ENCODE measurements at places on chromosomes 6 and 20. TPM values are rescaled to one million over a fixed set of nuclear protein-coding genes. Genes with fewer than 3 reads are reported as not detected.

- no peak for DNase-seq
Measured at GRCh38 chr6:119137194-119138072, 59.0 kb upstream of the FAM184A start.

DNA sequence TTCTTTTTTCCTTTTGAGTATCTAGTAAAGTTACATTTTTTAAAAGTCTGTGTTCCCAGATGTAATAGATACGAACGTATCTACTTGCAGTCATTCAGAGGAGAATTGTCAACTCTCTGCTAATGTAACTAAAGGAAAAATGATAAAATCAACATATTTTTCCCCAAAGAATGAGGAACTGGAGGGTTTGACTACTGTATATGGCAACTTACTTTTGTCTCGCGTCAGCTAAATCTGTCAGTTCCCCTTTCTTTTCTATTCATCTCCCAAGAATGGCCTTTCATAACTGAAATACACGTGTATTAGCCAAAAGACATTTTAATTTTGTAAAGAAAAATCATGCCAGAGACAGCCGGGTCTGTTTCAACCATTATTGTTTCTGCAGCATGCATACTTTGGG, 5.4 kb downstream of the EYA2 start:
- no peak for DNase-seq

- no peak for DNase-seq
Measured at GRCh38 chr6:158416883-158417759, 104.9 kb downstream of the TULP4 start.

The EPPIN gene
- not detected for total RNA-seq

The SLCO4A1 gene
- 23.8 TPM for total RNA-seq

GRCh38 chr20:42295592-42295991, 677.4 kb upstream of the CHD6 start:
- DNase-seq: no peak

The HLA-DMA gene
- 0.71 TPM for total RNA-seq

The RARS2 gene
- 80.1 TPM for total RNA-seq

DNA sequence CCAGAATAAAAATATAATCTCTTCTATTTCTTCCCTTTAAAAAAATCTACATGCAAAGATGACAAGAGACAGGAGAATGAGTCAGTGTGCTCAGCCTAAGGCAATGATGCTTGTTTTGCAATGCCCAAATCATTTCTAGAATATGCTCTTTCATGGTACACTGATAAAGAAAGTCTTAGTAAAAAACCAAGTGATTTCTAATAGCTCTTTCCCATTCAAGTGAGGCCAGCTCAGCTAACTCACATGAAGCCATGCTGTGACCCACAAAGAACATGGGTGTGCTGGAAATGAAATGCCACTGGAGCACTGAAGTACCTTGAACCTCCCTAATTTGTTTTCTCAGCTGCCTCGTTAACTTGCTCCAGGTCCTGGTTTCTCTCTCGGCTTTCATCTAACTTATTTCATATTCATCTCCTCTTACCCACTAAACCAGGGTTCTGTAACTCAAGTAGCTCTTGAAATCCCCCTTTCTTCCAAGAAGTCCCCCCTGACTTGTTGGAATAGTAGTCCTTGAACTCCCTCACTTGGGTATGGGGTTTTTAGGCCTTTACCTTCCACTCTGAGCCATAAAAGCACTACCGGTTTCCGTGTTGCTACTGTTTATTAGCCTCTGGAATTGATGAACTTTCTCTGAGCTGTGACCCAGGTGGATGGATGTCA, 92.7 kb downstream of the IRF4 start:
- no peak for DNase-seq

GRCh38 chr20:18904192-18904591, 90.6 kb downstream of the SCP2D1 start:
- no peak for DNase-seq

DNA sequence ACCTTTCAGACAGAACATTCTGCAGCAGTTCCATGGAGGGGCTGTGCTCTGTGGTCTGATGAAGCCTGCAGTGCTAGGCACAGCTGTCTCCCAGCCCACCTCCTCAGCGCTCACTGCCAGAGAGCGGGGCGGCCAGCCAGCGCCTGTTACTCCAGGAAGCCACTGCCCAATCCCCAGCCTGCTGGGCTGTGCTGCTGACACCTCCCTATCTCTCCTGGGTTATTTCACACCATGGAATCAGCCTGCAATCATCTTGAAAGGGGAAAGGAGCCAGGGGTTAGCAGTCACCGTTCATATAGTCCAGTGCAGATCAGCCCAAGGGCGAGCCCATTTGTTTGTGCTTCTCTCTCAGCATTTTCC, 46.3 kb upstream of the NHSL1 start:
- no peak for DNase-seq

The MTCH1 gene
- total RNA-seq: 115 TPM

The ELOVL2 gene
- 65.4 TPM for total RNA-seq

The TRIM31 gene
- 0.51 TPM for total RNA-seq

- DNase-seq: no peak
Measured at GRCh38 chr20:32575805-32576204, 9.3 kb downstream of the NOL4L start.

The BTN1A1 gene
- not detected for total RNA-seq

The SDC4 gene
- 65.1 TPM for total RNA-seq

DNA sequence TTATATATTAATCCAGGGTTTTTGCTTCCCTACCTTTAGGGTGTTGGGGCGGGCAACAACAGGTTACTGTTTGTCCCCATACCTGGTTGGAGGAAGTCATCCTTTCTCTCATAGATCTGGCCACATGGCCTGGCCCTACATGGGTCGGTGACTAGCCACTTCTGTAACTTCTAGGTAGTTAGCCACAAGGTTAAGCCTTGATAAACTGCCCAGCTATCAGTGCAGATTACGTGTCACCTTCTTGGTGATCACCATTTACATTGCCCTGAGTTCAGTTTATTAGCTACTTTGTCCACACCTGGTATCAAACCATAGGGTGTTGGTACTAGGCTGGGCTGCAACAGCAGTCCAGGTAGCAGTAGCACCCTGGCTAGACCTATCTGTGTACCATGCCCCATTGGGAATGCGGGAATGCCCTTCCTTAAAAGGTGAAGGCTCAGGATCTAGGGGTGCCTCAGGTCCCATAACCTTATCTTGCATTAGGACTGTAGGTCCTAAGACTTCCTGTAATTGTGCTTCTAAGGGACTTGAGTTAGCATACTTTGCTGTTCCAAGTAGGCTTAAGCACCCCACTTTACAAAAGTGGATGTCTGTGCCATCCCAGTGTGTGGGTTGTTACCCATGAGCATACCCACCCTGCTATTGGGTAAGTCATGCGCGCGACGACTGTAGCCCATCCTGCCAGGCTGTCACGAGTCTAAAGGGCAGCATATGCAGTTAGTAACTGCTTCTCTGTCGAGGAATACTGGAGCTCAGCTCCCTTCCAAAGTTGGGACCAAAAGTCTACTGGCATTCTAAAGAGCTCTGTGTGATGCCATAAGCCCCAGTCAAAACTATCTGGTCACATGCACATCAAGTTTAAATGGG, 5.2 kb downstream of the ZKSCAN3 start:
- no peak for DNase-seq

The EPB41L1 gene
- 20.8 TPM for total RNA-seq

GRCh38 chr6:131040866-131041265, 22.2 kb downstream of the EPB41L2 start:
- DNase-seq: no peak

DNA sequence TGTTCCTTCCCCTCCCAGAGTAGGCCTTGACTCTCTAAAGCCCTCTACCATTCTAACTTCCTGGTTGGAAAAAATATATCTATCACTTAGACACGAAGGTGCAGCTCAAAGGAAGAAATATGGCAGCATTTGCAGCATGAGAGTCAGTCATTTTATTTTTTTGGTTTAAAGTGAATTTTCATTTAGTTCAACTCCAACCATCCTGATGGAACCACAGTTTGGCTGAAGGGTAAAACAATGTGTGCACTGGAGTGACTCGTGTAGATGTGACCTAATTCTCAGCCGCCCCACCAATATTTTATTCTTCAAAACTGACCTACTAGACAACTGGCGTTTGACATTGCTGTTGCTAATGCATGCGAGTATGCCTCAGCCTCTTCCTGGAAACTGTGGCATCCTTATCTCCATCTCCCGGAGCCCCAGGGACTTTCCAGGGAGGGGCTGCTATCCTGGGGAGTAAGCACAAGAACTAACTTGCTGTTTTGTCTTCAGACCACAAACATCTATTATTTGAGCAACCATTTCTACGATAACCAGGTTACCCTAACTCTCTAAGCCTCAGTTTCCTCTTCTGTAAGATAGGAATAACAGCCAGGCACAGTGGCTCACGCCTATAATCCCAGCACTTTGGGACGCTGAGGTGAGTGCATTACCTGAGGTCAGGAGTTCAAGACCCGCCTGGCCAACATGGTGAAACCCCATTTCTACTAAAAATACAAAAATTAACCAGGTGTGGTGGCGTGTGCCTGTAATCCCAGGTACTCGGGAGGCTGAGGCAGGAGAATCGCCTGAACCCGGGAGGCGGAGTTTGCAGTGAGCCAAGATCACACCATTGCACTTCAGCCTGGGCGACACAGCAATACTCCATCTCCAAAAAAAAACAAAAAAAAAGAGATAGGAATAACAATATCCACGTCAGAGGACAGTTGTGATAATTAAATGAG, 148.7 kb upstream of the JARID2 start:
- DNase-seq: no peak

The FNDC11 gene
- not detected for total RNA-seq

The CRISP3 gene
- total RNA-seq: not detected

The COL9A1 gene
- total RNA-seq: not detected

The C6orf132 gene
- 1.5 TPM for total RNA-seq

The GSTA2 gene
- total RNA-seq: 13.7 TPM

- DNase-seq: no peak
Measured at GRCh38 chr6:47288267-47289090, 21.2 kb downstream of the TNFRSF21 start.
